IgD-negative memory B cell (primary cell): ENCODE measurements at places on chromosomes 11 and 22. TPM values are rescaled to one million over a fixed set of nuclear protein-coding genes. Genes with fewer than 3 reads are reported as not detected.

APBB1 gene
- polyA plus RNA-seq: 21.4 TPM

SELENOH gene
- polyA plus RNA-seq: 324 TPM

TYR gene
- polyA plus RNA-seq: not detected

RTN4RL2 gene
- 0.14 TPM for polyA plus RNA-seq

TMEM86A gene
- 0.56 TPM for polyA plus RNA-seq

PIH1D2 gene
- not detected for polyA plus RNA-seq

CRYBB3 gene
- polyA plus RNA-seq: not detected

GAL3ST1 gene
- not detected for polyA plus RNA-seq

CAVIN3 gene
- polyA plus RNA-seq: not detected

KMT5B gene
- polyA plus RNA-seq: 40.2 TPM

TMEM45B gene
- polyA plus RNA-seq: 0.19 TPM

C22orf15 gene
- not detected for polyA plus RNA-seq

MRGPRX4 gene
- polyA plus RNA-seq: not detected

OR52H1 gene
- not detected for polyA plus RNA-seq

RAG1 gene
- 0.06 TPM for polyA plus RNA-seq

IFT27 gene
- polyA plus RNA-seq: 12.4 TPM

TALDO1 gene
- 246 TPM for polyA plus RNA-seq

CCND1 gene
- polyA plus RNA-seq: 9.6 TPM

MICAL2 gene
- 0.84 TPM for polyA plus RNA-seq

APOA5 gene
- polyA plus RNA-seq: not detected

MMP27 gene
- polyA plus RNA-seq: not detected

RFPL2 gene
- polyA plus RNA-seq: not detected

GSTT2B gene
- polyA plus RNA-seq: not detected

LUZP2 gene
- polyA plus RNA-seq: not detected

PLEKHB1 gene
- 50.3 TPM for polyA plus RNA-seq

IFITM10 gene
- 0.06 TPM for polyA plus RNA-seq

APOA4 gene
- polyA plus RNA-seq: not detected

SCN3B gene
- polyA plus RNA-seq: not detected

RAPSN gene
- 0.15 TPM for polyA plus RNA-seq

TCN1 gene
- not detected for polyA plus RNA-seq

C11orf87 gene
- not detected for polyA plus RNA-seq

UBQLNL gene
- not detected for polyA plus RNA-seq

LRRC32 gene
- polyA plus RNA-seq: not detected

KDELR3 gene
- 0.56 TPM for polyA plus RNA-seq

MAPK8IP1 gene
- 0.26 TPM for polyA plus RNA-seq

LRRC55 gene
- not detected for polyA plus RNA-seq

KDM4D gene
- polyA plus RNA-seq: 0.99 TPM

SLC22A6 gene
- not detected for polyA plus RNA-seq

BCO2 gene
- 0.30 TPM for polyA plus RNA-seq

OR5M8 gene
- not detected for polyA plus RNA-seq

OSM gene
- polyA plus RNA-seq: 0.79 TPM

MAML2 gene
- 9.3 TPM for polyA plus RNA-seq

FOSL1 gene
- polyA plus RNA-seq: 0.79 TPM
